ENCODE measurements at places on chromosomes 16 and 17.

DNA sequence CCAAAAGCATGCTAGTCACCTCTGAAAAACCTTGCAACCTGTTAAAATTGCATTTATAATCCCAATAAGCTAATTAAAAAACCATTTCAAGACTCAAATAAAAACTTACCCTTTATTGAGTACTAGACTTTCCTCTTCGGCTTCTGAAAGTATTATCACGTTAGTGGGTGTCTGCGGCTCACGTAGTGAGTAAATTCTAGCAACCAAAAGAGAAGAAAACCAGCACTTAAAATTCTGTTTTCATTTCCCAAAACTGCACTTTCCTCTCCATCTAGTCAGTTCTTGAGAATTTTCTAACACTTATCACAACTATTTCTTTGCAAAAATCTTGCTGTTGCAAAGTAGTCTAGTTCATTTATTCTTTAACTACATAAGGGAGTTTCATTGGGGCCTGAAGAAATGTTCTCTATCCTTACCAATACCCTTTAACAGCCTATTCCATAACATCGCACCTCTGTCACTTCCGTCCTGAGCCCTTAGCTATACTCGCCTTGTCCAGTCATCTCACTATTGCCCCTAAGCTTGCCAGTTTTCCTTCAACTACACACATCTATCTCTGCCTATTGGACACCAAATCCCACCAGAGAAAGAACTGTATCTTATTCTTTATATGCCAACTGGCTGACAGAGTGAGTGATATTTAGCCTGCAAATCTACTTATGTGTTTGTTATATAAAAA lies 8.7 kb downstream of the NUP88 start:
- no peak for DNase-seq

- no peak for DNase-seq
These were observed 103.8 kb downstream of the CLEC16A start for GRCh38 chr16:11047939-11048800.

DNA sequence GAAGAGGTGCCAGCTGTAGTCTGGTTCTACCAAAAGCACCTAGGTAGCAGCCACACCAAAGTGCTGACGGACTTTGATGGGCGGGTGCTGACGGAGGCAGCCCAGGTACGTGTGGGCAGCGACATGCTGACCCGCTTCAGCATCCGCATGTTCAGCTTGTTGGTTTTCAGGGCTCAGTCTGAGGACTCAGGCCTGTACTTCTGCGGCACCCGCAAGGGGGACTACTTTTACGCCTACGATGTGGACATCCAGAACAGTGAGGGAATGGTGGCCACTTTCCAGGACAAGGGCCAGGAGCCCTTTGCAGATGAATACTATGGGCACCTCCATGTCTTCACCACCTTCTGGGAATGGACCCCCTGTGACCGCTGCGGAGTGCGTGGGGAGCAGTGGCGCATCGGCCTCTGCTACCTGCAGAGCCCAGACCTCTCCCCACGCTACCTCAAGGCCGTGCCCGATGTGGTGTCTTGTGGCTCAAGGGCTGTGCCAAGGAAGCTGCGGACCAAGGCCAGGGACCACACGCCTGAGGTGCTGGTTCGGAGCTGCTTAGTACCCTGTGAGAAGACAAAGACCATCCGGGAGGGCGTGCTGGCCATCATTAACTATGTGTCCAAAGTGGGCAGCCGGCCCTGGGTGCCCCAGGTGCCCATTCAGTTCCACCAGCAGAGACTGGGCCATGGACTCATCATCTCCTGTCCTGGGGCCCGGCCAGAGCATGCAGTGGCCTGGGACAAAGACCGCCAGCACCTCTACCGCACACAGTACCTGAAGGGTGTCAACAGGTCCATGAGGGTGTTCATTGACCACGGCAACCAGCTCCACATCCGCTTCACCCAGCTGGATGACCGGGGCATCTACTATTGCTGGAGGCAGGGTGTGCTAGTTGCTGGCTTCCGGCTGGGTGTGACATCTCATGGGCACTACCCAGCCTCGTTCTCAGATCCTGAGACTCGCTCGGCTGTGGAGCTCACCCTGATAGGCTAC lies 5.0 kb upstream of the EFTUD2 start:
- DNase-seq = no peak

- no peak for DNase-seq
These were observed 66.4 kb downstream of the NXN start for GRCh38 chr17:913207-913606.

- DNase-seq = no peak
These were observed 5.3 kb downstream of the ST3GAL2 start for GRCh38 chr16:70433458-70434103.

DNA sequence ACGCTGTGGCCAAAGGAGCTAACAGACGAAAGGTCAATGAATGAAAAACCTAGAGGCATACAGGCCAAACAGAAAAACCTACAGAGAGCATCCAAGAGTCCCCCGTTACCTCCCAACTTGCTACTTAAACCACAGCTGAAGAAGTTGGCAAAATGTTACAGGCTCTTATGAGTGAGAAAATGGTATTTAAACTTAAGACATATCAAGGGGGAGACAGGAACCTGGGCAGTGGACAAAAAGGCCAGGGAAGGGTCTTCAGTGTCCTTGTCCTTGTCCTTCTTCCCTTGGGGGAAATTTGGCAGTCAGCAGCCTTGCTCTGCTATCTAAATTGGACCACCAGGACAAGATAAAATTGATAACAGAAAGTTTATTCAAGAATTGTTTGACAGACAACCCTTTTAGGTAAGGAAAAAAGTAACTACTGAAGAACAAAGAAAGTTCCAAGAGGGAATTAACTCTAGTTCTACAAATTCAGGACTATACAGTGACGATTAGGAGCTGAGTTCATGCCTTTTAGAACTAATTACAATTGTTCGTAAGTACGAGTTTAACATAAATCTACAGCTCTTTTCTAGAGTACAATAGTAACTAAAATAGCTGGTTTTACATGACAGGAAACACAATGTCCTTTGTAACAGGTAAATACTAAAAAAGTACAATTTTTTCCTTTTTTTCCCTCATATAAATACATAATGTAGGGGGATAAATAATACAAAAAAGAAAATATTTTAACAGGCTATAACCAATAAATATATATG lies 3.8 kb upstream of the HOXB2 start:
- DNase-seq = no peak

- no peak for DNase-seq
These were observed 814 bp upstream of the KDM6B start for GRCh38 chr17:7833011-7833794.

DNA sequence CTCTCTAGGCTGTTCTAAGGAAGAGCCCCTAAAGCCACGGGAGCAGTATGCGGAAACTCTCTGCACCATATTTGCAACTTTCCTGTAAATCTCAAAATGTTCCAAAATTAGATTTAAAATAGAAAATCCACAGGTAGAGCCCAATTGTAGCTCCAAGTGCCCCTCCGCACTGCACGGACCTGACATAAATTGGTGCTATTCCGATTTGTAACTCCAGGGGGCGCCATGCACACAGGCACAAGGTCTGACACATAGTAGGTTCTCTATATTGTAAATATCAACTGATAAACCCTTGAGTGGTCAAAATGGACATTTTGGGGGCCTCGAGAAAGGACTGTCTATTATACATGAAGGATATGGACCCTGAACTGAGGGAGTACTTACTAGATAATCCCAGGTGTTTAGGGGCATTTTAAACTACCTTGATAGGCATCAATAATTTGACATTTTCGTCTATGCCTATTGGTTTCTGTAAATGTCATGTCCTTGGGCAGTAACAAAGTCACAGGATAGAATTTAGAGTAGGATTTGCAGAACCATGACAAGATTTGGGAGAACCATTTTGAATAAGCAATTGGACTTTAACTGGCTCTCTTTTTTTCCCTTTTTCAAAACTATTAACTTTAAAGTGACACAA lies 36.6 kb upstream of the TMEM132E start:
- peak; percentile 7 for DNase-seq

- no peak for DNase-seq
These were observed 13.8 kb downstream of the SMIM5 start for GRCh38 chr17:75647061-75647460.

DNA sequence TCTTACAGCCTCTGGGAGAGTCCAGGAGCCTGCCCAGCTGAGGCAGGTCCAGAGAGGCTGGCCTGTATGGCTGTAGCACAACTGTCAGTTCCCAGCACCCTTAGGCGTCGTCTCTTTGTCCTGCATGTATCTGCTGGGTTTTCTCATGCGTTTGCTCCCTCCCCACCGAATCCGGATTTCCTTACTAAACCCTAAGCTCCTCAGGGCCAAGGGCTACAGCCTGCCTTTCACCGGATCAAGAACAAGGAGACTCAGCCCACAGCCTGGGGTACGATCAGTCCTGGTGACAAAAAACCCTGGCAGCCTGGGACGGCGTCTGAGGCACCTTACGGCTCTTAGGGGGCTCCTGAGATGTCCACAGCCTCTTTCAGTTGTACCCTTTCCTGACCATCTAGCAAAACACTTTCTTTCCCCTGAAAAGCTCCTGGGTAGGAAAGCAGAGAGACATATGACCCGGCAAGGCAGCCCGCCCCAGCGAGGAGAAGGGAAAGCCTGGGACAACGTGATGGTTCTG lies 12.2 kb downstream of the HIC1 start:
- no peak for DNase-seq

DNA sequence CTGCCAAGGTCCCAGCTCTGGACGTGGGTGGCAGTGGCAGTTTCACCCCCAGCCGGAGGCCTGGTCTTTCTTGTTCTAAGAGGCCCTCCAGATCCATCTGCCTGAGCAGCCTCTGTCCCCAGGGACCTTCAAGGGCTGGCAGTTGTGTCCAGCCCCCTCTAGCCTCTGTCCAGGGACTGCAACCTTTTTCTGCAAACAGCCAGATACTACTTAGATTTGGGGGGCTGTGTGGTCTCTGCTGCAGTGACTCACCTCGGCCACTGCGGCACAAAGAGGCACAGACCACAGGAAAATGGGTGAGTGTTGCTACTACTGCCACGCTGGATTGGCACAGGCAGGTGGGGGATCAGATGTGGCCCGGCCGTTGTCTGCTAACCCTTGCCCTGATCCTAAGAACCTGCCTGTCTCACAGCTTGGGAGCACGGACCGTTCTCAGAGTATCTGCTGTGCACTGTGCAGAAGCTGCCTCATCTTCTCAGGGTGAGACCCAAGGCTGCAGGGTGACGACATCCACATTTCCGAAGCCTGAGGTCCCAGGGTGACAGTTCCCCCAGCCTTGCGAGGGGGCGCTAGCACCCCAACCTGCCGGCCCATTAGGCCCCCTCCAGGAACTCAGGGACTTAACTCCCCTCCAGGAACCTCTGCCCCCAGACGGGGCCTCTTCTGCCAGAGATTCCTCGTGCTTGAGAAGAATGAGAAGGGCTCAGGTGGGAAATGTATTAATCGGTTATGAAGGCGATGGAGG lies 27.6 kb downstream of the MXRA7 start:
- DNase-seq = no peak

DNA sequence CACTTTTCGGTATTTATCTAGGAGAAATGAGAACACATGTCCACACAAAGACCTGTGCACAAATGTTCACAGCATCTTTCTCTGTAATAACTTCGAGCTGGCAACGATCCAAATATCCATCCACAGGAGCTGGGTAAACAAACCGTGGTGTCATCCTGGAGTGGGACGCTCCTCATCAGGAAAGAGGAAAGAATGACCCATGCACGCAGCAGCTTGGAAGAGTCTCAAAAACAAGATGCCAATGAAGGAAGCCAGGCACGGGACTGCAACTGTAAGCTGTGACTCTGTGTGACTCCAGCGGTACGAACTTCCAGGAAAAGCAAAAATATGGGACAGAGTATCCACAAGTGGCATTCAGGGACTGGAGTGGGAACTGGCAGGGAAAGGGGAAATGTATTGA lies 36.7 kb upstream of the CIBAR2 start:
- no peak for DNase-seq

GRCh38 chr17:19386974-19387920 lies at the start of gene MFAP4:
Gene MFAP4, minus strand, starts transcription at chr17:19387190. Its CDS starts 35 bp downstream, at chr17:19387155.
- no peak for DNase-seq

- no peak for DNase-seq
These were observed 2.3 kb downstream of the ORAI3 start for GRCh38 chr16:30951193-30951592.

- DNase-seq = no peak
These were observed 67.9 kb upstream of the RPL38 start for GRCh38 chr17:74135391-74136167.

DNA sequence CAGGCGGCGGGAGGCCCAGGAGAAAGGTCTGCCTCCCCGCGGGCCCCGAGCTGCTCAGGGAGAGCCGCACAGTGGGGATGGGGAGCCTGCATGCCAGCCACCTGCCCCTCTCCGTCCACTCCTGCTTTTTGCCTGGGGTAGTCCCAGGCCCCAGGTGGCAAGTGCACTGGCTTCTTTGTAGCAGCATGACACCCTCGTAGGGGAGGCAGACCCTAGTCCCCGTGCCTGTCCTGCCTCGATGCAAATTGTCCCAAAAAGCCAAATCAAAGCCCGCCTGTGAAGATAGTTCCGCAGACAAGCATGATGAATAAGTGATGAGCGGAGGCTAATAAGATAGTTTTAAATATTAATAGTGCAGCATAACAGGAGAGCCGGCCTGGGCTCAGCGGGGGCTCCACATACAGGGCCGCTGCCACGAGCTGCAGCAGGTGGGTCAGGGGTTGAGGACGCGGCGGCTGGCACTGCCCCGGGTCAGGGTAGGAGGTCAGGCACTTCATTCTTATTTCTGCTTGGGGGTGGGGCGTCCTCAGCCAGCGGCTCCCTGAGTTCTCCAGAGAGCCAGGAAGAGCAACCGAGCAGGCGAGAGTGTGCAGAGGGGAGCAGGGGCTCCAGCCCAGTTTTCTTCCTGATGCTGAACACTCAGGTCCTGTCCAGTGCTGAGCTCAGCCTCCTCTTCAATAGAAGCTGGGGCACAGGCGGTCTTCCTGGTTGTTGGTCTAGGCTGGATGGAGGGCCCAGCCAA lies 26.8 kb downstream of the GINS2 start:
- DNase-seq = no peak

GRCh38 chr16:35410438-35410837 lies 1951.0 kb downstream of the TP53TG3F start:
- no peak for DNase-seq

DNA sequence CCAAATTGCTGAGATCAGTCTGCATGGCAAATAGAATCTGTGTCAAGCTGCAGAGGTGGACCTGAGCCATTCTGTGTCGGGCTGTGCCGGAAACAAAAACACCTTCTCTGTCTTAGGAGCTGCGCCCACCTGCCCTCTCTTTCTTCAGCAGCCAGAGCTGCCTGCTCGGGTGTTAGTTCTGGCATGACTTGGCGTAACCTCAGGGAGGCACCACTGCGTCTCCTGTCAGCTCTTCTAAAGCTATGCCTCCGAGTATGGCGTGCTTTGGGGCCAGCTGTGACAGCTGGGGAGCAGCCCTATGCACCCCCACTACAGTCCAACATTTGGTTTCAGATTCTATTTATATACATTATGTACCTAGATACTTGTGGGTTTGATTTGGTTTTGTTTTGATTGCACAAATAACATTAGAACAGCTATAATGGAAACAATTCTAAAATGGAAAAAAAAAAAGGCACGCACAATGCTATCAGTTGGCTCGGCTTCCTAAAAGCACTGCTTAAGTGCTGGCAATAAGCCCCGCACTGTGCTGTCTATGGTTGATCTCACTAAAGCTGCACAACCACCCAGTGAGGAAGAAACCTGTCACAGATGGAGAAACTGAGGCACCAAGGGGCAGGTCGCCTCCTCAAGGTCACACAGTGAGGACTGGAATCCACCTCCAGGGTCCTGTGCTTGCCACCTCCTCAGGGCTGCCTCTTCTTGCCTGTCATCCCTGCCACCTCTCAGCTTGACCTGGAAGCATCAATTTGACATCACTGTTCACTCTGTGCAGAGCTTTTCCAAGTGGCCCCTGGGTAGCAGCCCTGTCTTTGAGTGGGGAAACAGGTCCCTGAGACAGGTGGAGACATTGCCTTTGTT lies 18.7 kb upstream of the ADGRG1 start:
- peak; percentile 90 for DNase-seq

- DNase-seq = no peak
These were observed 130.5 kb downstream of the NPIPB5 start for GRCh38 chr16:22641131-22641628.

Measured in GM12864 (cell line).